Activated T-helper 2 cell treated with anti-CD3 and anti-CD28 coated beads, Interferon-gamma antibody, Interleukin-2, Interleukin-4, amounts not matched to agents 10 μg/mL and 5 μg/mL and 100 μg/mL, durations not matched to agents 14 hours and 24 hours and 36 hours (primary cell): ENCODE measurements at places on chromosomes 1 and 21.

GRCh38 chr21:25742900-25743299 is 8.1 kb downstream of the GABPA start:
- no peak for DNase-seq
- H3K27ac ChIP-seq: no peak overlapping the region
- H3K4me3 ChIP-seq: no peak overlapping the region
- H3K36me3 ChIP-seq: peaks cover 30% of the 10 kb centered on the region

- no peak for DNase-seq
- no peak overlapping the region for H3K27ac ChIP-seq
- no peaks in the 10 kb centered on the region for H3K27me3 ChIP-seq
- H3K4me3 ChIP-seq: no peak overlapping the region
These were observed 507.1 kb downstream of the BRINP3 start for GRCh38 chr1:189970331-189971230.

- no peak overlapping the region for H3K27ac ChIP-seq
- no peaks in the 10 kb centered on the region for H3K36me3 ChIP-seq
- no peak overlapping the region for H3K4me3 ChIP-seq
- H3K4me1 ChIP-seq: peaks cover 3% of the 10 kb centered on the region
These were observed 4.5 kb downstream of the SYT6 start for GRCh38 chr1:114149211-114149610.

DNA sequence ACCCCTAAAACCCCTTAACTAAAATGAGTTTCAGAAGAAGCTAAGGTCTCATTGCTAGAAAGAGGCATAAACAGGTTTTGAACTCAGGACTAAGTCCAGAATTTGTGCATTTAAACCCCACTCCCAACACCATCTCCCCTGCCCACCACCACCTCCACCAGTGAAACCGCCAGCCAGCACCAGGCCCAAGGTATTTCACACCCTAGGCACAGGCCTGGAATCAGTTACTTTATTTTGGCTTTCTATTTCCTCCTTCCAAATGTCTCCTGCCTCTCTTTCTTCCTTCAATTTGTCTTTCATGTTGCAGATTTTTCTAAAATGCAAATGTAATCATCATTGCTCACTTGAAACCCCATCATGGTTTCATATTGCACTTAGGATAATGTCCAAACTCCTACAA is 1.9 kb upstream of the IPO13 start:
- H3K27ac ChIP-seq: peak overlapping the region; percentile 78
- peak overlapping the region; percentile 96 for H3K4me3 ChIP-seq
- no peaks in the 10 kb centered on the region for H3K27me3 ChIP-seq
- DNase-seq: no peak
- peaks cover 26% of the 10 kb centered on the region for H3K36me3 ChIP-seq
- H3K4me1 ChIP-seq: peaks cover 24% of the 10 kb centered on the region

- peaks cover 5% of the 10 kb centered on the region for H3K27me3 ChIP-seq
- no peak overlapping the region for H3K27ac ChIP-seq
- no peak overlapping the region for H3K4me3 ChIP-seq
- no peaks in the 10 kb centered on the region for H3K4me1 ChIP-seq
- no peak for DNase-seq
These were observed 113.7 kb upstream of the PLXNA2 start for GRCh38 chr1:208357644-208358507.

DNA sequence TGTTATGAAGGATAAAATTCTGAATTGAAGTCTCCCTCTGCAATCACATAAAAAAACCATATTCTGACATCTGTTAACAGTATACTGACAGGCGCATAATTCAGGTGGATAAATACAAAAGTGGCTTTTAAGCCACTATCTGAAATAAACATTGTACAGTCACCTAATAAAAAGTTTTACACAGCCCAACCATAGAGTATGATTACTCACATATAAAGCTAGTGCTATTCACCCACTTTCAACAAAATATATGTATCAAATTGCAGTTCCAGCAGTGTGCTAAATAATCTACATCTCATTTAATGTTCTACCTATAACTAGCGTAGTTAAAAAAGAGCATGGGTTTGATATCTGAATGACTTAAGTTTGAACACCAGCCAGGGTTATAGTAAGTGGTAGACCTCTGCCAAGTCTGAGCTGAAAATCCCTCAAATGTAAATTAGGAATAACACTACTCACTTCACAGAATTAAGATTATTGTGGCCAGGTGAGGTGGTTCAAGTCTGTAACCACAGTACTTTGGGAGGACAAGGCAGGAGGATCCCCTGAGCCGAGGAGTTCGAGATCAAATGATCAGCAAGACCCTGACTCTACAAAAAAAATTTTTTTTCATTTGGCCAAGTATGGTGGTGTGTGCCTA is 3.9 kb downstream of the EGLN1 start:
- H3K36me3 ChIP-seq: peaks cover 44% of the 10 kb centered on the region
- no peak overlapping the region for H3K27ac ChIP-seq
- H3K4me3 ChIP-seq: peak overlapping the region; percentile 90
- H3K4me1 ChIP-seq: peaks cover 58% of the 10 kb centered on the region

- H3K36me3 ChIP-seq: no peaks in the 10 kb centered on the region
- no peak overlapping the region for H3K27ac ChIP-seq
- H3K27me3 ChIP-seq: no peaks in the 10 kb centered on the region
- H3K4me1 ChIP-seq: peaks cover 60% of the 10 kb centered on the region
- DNase-seq: no peak
These were observed 153.3 kb upstream of the RUNX1 start for GRCh38 chr21:35202431-35202830.

GRCh38 chr1:230026572-230026971 is 40.5 kb upstream of the GALNT2 start:
- H3K27me3 ChIP-seq: peaks cover 8% of the 10 kb centered on the region
- no peak for DNase-seq
- no peaks in the 10 kb centered on the region for H3K36me3 ChIP-seq
- H3K27ac ChIP-seq: no peak overlapping the region
- H3K4me3 ChIP-seq: no peak overlapping the region
- peaks cover 6% of the 10 kb centered on the region for H3K4me1 ChIP-seq

- H3K27ac ChIP-seq: no peak overlapping the region
- H3K36me3 ChIP-seq: no peaks in the 10 kb centered on the region
- no peaks in the 10 kb centered on the region for H3K27me3 ChIP-seq
These were observed 48.3 kb upstream of the C1orf174 start for GRCh38 chr1:3948344-3948743.

DNA sequence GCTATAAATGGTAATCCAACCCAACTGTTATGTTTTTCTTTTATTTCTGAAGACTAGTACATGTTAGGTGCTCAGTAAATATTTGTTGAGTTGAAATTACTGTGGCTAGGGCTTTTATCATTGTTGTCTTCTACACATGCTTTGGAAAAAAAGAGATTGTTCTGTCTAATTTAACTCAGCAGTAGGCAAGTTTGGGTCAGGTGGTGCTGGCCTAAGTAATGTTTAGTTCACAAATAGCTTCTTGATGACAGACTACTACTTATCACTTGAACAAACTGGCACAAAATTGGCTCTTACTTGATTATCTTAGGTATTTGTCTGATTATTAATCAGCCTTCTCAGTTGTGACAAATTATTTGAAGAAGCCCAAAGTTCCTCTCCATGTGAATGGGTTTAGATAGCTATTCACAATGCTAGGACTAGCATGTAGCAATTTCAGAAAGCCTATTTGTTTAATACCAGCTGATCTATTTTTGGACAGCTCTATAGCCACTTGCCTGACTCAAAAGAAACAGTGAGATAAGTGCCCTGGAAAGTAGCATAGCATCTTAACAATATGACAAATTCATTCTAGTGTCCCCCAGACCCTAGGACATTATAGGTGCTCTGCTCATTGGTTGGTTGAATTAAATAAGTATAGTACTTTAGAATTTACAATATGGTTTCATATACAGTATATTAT is 32.6 kb downstream of the TMEM200B start:
- no peak for DNase-seq
- no peak overlapping the region for H3K4me3 ChIP-seq
- no peaks in the 10 kb centered on the region for H3K4me1 ChIP-seq
- no peaks in the 10 kb centered on the region for H3K27me3 ChIP-seq
- peaks cover 21% of the 10 kb centered on the region for H3K36me3 ChIP-seq

DNA sequence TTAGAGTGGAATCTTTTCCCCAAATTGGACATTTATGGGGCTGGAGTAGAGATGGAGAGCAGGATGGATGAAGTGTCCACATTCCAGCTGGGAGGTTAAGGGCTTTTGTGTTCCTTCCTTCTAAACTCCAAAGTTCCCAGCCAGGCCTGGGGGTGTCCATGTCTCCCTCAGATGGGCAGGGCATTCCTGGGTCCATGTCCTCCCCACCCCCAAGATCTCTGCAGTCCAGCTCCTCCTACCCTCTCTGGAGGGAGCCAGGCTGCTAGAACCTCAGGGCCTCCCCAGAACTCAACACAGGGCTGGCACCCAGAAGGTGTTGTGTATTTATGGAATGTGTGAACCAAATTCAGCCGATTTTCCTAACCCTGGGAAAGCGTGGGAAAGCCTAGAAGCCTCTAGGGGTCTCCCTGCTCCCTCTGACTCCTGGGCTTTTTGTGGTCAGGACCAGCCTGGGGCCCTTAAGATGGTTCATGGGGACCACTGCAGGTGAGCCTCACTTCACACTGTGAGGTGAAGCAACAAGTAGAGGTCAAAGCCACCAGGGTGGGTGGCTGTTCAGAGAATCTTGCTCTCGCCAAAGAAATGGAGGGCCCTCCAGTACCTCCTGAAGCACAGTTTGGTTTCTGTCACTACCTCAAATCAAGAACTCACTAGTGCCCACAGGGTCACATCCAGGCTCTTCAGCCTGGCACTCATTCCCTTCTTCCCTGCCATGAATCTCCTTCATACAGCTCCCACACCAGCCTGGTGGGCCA is 54.8 kb downstream of the GLIS1 start:
- H3K36me3 ChIP-seq: no peaks in the 10 kb centered on the region
- H3K27me3 ChIP-seq: peaks cover 38% of the 10 kb centered on the region
- H3K4me3 ChIP-seq: no peak overlapping the region
- H3K27ac ChIP-seq: no peak overlapping the region

DNA sequence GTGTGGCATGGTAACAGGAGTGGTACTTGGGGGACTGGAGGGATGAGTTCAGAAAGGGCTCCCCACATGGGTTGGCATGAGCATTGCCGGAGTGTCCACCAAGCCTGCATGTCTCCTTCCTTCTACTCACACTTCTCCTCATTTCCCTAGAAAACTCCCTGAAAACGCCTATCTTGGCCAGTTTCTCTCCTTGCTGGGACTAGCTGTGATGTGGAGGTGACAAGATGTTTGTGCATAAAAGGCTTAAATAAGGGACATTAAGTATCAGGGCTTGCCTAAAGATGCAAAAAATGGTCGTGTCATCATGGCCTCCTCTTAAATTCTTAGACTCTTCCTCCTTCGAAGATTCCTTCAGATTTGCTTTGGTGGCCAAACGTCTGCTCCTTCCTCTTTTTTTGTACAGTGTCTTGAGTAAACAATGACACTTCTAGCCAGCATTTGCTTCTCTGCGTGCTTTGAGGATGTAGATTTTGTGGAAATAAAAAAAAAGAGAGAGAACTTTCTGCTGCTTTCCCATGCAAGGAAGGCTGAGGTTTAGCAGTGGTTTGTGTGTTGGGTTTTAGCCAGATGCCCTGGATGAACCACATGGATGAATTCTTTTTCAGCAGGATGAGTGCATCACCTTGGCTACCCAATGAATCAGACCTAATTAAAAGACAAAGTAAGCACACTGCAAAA is 239.1 kb upstream of the IRF2BP2 start:
- no peak overlapping the region for H3K4me3 ChIP-seq
- no peaks in the 10 kb centered on the region for H3K27me3 ChIP-seq
- peak overlapping the region; percentile 38 for H3K27ac ChIP-seq
- no peak for DNase-seq
- H3K36me3 ChIP-seq: peaks cover 4% of the 10 kb centered on the region
- H3K4me1 ChIP-seq: peaks cover 82% of the 10 kb centered on the region

DNA sequence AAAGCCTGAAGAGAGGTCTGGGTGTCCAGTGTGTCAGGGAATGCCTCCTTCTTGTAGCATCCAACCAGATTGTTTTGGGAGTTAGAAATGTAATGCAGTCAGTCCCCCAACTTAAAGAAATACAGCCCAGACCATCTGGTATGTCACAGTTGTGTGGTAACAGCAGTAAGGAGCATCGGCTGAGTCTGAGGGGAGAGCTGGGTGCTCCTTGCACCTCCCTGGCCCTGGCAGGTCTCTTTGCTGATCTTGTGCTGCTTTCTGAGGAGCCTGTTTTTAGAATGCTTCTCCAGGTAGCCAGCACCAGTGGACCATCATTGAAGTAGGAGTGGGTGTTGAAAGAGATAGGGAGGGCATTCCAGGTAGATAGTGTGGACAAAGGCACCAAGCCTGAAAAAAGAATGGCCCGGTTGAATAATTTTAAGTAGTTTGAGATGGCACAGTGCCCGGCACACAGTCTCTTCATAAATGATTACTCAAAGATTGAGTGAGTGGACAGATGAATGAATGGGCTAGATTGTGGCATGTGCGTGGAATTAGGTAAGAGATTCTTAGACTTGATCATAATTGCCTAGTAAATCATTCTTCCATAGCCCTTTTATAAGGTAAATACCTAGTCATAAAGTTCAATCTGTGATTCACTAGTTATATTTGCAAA is 46.5 kb downstream of the LAMC1 start:
- no peaks in the 10 kb centered on the region for H3K4me1 ChIP-seq
- H3K36me3 ChIP-seq: no peaks in the 10 kb centered on the region
- H3K27ac ChIP-seq: no peak overlapping the region
- no peak for DNase-seq

- H3K27ac ChIP-seq: peak overlapping the region; percentile 99
- peaks cover 59% of the 10 kb centered on the region for H3K36me3 ChIP-seq
- DNase-seq: no peak
- H3K4me3 ChIP-seq: peak overlapping the region; percentile 95
- peaks cover 48% of the 10 kb centered on the region for H3K4me1 ChIP-seq
These were observed 786 bp downstream of the RPL5 start for GRCh38 chr1:92832537-92833114.

DNA sequence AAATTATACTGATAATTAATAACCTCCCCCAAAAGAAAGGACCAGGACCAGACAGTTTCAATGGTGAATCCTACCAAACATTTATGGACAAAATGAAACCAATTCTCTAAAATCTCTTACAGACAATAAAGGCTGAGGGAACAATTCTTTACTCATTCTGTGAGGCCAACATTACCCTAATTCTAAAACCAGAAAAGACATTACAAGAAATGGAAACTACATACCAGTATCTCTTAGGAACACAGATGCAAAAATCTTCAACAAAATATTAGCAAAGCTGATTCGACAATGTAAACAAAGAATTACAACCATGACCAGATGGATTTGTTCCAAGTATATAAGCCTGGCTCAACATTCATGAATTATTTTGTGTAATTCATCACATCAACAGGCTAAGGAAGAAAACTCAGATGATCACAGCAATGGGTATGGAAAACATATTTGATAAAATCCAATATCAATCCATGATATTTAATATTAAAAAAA is 8.6 kb downstream of the TMED5 start:
- H3K27ac ChIP-seq: peak overlapping the region; percentile 85
- no peaks in the 10 kb centered on the region for H3K27me3 ChIP-seq
- peaks cover 81% of the 10 kb centered on the region for H3K36me3 ChIP-seq
- H3K4me3 ChIP-seq: peak overlapping the region; percentile 79
- peaks cover 47% of the 10 kb centered on the region for H3K4me1 ChIP-seq

- peaks cover 3% of the 10 kb centered on the region for H3K4me1 ChIP-seq
- H3K4me3 ChIP-seq: no peak overlapping the region
- no peak overlapping the region for H3K27ac ChIP-seq
- peaks cover 25% of the 10 kb centered on the region for H3K27me3 ChIP-seq
These were observed 8.0 kb upstream of the CELSR2 start for GRCh38 chr1:109241344-109241743.

GRCh38 chr1:71792264-71792663 is 490.1 kb downstream of the NEGR1 start:
- no peak for DNase-seq
- no peak overlapping the region for H3K27ac ChIP-seq
- no peaks in the 10 kb centered on the region for H3K36me3 ChIP-seq
- no peaks in the 10 kb centered on the region for H3K4me1 ChIP-seq
- no peak overlapping the region for H3K4me3 ChIP-seq
- H3K27me3 ChIP-seq: no peaks in the 10 kb centered on the region

- H3K27ac ChIP-seq: no peak overlapping the region
- H3K4me1 ChIP-seq: peaks cover 17% of the 10 kb centered on the region
- peaks cover 5% of the 10 kb centered on the region for H3K36me3 ChIP-seq
These were observed 20.9 kb downstream of the STYXL2 start for GRCh38 chr1:167114725-167115124.
